ENCODE measurements at places on chromosomes 5 and 9. TPM values are rescaled to one million over a fixed set of nuclear protein-coding genes. Genes with fewer than 3 reads are reported as not detected.

DNA sequence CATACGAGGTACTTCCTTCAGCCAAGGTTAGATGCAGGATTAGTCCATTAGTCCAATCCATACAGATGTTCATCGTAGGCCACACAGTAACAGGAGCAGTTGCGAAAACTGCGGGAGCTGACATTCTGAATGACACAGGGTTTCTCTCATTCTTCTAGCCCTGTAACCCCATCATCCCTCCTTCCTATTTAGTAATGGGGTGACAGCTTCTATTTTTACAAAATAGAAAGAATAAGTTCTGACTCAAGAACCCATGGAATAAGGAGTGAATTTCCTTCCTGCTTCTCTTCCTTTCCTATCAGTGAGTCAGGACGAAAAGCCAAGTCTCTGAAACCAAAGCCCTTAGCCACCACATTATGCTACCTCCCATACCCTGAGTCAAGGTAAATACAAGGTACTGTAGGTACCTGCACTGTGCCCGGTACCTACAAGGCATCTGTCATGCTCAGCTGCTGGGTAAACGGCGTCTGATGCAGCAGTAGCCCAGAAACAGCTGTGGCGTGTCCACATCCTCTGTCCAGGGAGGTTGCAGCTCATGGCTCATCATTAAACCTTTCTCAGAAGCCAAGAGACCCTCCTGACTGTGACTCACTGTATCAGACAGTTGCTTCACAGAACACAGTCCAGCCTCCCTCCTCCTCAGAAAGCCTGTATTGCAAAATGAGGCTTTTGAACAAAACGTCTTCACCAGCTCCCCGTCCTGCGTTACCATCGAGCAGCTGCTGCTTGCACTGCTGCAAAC, 84.2 kb downstream of the ESM1 start:
- DNase-seq: no peak

DNA sequence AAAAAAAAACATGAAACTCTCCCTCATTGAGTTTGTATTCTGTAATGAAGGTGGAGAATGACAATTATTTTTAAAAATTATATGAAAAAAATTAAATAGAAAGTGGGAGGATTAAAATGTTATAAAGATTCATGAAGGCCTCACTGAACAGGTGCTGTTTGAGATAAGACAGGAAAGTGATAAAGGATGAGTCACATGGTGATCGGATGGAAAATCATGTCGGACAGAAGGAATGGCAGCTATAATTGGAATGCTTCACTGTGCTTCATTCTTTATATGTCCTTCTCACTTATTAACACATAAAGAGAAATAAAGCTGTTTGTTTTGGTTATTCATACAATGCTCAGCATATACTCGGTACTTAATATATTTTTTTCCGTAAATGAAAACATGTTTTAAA, 464.5 kb upstream of the RGMB start:
- DNase-seq: no peak

DNA sequence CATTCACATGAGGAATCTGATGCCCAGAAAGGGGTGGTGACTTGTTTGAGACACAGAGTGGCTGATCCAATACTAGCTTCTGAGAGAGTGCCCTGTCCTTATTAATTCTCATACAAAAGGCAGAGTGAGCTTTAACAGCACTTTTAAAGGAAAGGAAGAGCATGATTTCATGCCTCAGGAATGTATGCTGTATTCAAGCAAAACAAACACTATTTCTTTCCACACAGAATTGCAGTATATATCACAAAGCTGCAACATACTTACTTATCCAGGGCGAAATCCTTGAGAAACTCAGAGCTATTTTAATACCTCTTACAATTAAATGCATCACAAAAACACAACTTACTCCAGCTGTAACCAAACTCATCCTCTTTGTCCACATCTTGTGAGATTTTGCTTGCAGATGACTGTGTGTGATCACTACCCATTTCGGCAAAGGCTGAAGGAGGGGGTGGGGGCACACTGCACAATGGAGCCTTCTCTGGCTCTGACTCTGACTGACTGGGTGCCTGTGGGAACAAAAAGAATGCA, 139.8 kb downstream of the MPDZ start:
- DNase-seq: no peak

INSL6 gene
- not detected for total RNA-seq

NEK6 gene
- total RNA-seq: 34.9 TPM

GRCh38 chr5:91408710-91409109, 25.6 kb upstream of the ARRDC3 start:
- DNase-seq: no peak

GRCh38 chr5:60700416-60700757, 421 bp upstream of the DEPDC1B start:
- DNase-seq: no peak

DNA sequence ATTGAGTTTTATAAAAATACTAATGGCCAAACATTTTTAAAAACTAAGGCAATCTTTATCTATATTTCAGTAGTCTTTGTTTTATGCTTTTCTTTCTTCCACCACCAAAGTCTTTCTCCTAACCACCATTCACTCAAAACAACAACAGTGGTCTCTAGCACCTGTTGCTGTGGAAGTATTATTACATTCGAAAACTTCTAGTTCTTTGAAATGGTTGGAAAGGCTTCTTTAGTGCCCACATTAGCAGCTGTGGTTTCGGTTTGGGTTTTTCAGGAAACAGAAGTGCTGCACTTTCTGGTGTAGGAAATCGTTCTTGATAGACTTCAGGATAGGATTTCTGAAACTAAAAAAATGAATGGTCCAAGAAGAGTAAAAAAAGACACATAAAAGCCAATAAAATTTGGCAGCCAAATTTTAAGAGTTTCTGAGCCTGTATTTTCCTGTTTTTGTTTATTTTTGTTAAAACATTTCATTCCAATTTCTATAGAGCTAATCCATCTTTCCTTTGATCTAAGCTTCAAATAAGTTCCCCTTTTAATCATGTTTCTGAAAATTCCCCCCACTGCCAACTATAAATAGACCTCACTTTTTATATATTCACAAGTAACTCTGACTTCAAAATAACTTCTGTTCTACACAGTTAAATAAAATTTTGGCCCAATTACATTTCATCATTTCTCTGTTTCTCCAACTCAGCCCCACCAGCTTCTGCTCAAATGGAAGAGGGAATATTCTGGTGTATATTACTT, 102.2 kb downstream of the DEPDC1B start:
- no peak for DNase-seq

GALNT12 gene
- 9.1 TPM for total RNA-seq

DNA sequence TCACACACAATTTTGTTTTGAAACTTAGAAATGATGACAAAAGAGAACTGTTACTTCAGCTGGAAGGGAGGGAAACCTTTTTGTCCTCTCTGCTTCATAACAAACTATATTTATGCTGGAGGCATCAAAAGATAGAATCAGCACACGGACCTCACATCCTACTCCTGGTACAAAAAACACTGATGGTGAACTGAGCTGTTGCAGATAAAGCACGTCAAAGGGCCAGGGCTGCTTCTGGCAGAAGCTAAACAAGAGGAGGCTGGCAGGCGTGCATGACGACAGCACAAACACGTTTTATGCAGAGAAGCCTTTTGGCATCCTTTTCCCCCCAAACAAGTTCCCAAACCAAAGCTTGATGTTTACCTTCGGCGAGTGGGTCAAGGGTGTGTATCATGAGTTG, 169.6 kb downstream of the SLC24A2 start:
- DNase-seq: no peak

- DNase-seq: no peak
Observed at GRCh38 chr9:134820901-134821300, 59.7 kb upstream of the FCN2 start.

DNA sequence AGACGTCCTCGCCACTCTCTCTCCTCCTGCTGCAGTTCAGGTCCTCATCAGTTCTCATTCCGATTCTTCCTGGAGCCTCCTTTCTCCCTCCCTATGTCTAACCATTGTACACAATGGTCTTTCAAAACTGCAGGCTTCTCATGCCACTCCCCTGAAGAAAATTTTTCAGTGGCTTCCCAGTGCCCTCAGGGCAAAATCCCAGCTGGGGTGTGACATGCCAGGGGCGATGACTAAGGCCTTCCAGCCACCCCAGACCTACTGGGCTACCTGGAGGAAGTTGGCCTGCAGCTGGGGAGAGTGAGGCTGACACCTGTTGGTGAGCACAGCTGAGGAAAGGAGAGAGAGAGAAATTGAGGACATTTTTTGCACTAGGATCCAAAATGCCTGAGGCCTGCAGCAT, 65.2 kb downstream of the SREK1 start:
- DNase-seq: no peak

DNA sequence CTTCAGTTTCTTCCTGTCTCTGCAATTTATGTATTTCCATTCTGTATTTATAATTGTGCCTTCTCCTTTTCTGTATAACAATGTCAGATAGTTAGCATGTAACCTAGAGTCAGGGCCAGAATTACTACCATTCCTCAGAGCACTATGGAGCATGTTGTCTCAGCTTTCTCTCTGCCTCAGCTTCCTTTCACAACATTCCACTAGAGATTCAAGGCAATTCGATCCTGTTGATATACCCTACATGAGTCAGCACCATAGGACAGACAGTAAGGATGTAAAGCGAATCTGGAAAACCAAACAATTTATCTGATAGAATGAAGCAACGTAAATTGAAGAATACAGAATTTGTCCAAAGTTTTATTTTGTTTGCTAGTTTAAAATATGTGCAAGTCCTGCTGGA, 728.3 kb upstream of the SEMA6A start:
- DNase-seq: no peak

GRCh38 chr5:56725711-56726411, 89.5 kb upstream of the MAP3K1 start:
- DNase-seq: no peak

DNA sequence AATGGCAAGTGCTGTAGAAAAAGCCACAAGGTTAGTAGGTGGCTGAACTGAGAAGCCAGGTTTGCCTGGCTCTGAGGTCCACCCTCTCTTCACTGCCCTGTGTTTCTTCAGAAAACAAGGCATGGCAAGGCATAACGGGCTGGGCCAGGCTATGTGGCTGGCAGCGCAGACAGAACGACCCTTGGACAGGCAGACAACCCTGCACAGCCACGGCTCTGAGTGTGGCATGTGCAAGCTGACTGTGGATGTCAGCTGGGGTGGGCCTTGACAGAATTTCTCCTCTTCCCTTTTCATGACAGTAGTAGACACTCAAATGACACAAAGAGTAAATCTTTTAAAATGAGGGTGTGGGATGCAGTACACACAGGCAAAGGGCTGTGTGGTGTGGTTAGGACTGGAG, 81.7 kb downstream of the MACROH2A1 start:
- DNase-seq: no peak

SPIN1 gene
- total RNA-seq: 30.3 TPM

EQTN gene
- not detected for total RNA-seq

GRCh38 chr5:132060501-132061161, at the start of gene IL3:
Gene IL3 (plus strand): TSS chr5:132060655. CDS start chr5:132060707, 52 bp downstream.
- peak; percentile 4 for DNase-seq

DNA sequence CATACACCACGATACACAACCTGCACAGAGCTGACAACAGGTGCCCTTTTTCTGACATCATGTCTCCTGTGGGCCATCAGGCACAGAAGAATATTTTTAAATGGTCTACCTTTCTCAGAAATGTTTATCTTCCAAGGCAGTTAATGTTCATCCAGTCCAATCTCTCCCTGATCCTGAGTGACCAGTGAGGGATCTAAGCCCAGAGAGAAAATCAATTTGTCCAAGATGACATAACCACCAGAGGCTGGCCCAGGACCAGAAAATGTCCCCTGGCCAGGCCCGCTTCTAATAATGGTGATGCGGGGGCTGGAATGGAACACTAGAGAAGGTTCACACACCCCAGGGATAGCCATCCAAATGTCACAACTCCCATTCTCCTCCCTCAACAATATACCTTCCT, 357.9 kb upstream of the KIF2A start:
- no peak for DNase-seq

- DNase-seq: peak; percentile 71
Observed at GRCh38 chr5:180832638-180833068, 28.4 kb downstream of the ZFP62 start.

- DNase-seq: no peak
Observed at GRCh38 chr5:13878357-13878756, 66.1 kb downstream of the DNAH5 start.

- no peak for DNase-seq
Observed at GRCh38 chr5:132759114-132760048, 12.2 kb downstream of the CCNI2 start.

GHR gene
- not detected for total RNA-seq

DNA sequence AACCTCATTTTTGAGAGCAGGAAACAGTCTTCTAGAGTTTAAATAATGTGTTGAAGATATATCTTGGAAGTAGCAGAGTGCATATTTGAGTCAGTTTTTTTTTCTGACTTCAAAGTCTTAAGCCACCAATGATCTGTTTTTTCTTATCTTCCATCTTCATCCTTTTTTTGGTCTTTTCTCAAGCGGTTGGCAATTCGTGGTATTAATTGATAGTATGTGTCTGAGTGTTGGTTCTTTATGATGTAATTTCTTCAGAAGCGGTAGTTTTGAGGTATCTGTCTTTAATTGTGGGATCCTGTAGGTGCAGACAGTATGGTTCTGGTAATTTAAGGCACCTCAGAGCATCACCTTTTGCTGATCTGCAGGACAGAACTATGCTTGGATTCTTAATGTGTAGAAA, 3.9 kb downstream of the CSNK1G3 start:
- no peak for DNase-seq

GRCh38 chr5:168790002-168790635, 211.0 kb upstream of the PANK3 start:
- DNase-seq: no peak

C9orf153 gene
- total RNA-seq: 0.63 TPM

DNA sequence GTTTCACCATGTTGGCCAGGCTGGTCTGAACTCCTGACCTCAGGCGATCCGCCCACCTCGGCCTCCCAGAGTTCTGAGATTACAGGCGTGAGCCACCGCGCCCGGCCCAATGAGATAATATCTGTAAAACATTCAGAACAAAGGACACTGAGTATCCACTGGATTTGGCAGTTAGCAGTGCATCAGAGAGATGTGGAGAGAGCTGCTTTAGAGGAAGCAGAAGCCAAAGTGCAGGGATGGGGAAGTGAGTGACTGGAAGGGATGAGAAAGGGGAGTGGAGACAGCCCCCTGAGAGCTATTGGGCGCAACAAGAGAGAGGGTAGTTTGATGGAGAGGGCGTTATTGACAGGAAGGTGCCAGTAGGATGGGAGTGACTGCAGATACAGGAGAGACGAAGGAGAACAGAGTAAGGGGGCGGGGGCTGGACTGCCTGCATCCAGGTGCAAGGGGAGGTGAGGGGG, 157.5 kb upstream of the SHB start:
- DNase-seq: no peak

GRCh38 chr5:164335837-164336236, 830.4 kb downstream of the MAT2B start:
- DNase-seq: no peak

TMEM141 gene
- total RNA-seq: 22.4 TPM

EXOSC3 gene
- 20.3 TPM for total RNA-seq

SLC6A19 gene
- total RNA-seq: not detected
